ENCODE measurements at places on chromosomes 3 and 15.
A peak's percentile ranks its signal among the peaks of the same experiment; 100 is the strongest.

DNA sequence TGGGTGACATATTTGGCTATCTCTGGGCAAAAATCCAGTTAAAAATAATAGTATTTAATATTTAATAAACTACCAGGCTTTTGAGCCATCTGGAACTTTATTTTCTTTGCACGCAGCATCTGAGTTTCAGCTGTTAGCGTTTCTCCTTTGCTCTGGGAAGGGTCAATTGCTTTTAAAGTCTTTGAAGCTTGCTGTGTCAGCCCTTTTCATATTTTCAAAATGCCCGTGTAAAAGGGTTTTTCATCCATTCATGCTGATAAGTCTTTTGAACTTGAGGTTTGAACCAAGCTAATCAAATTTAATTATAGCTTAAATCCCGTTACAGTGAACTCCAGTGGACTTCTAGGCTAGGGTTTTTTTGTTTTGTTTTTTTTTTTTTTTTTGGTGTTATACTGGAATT, 79.1 kb downstream of the SLC25A26 start:
- no peak for ATAC-seq

- no peak for ATAC-seq
Measured at GRCh38 chr15:24675332-24676144, at the start of gene NPAP1. NPAP1 (plus strand) TSS chr15:24675775; CDS start chr15:24675868, 93 bp downstream.

- ATAC-seq: no peak
Measured at GRCh38 chr3:176615826-176616225, 581.5 kb downstream of the TBL1XR1 start.

- ATAC-seq: no peak
Measured at GRCh38 chr15:56917652-56918045, 795 bp upstream of the TCF12 start.

DNA sequence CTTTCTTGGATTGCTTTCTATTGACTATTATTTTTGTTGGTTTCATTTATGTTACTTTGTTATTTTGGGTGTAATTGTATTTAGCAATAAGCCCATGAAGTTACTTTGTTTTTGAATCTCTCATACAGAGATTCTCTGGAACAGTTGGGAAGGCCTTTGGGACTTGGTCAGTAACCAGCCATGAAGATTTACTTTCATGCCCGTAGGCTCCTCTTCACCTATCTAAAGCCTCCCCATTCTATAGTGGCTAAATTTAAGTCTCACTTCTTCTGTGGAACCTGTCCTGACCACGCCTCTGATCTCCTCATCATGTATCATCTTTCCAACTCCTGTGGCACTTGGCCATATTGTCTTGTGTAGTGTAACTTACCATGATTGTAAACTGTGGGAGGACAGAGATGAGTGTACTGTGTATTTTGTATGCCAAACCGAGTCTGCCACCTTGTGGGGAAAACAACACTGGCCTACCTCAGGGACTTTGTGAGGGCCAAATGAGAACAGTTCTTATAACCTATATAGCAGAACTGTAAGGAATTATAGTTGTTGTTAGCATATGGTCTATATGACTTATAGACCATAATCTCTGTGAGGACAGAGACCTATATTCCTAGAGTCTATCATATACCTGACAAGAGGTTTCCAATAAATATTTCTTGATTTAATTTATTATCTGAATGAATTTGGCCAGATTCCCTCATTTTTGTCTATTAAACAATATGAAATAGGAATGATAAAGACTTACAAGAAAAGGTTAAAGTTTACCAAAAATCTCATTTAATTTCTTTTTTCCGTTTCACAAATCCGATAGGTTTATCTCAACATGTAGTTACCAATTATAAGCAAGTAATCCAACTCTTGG, 75.0 kb downstream of the STARD9 start:
- peak; percentile 100 for ATAC-seq

GRCh38 chr15:46778876-46779275, 938.4 kb upstream of the SEMA6D start:
- no peak for ATAC-seq

DNA sequence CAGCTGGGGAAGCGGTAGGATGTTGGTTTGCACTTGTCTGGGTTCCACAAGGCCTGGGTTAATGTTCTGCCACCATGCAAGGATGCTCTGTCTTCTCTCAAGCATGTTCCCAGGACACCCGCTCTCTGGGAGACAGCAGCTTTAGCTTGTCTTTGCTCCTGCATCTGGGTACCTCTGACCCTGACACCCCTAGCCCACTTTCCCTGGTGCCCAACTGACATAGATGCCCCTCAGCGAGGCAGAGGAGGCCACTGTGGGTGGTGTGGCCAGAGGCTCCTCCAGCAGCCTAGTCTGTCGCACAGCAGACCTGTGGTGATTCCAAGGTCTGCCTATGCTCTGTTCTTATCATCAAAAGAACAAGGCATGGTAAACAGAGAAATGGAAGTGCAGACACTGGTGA, 83.6 kb upstream of the ALDH1L1 start:
- no peak for ATAC-seq

DNA sequence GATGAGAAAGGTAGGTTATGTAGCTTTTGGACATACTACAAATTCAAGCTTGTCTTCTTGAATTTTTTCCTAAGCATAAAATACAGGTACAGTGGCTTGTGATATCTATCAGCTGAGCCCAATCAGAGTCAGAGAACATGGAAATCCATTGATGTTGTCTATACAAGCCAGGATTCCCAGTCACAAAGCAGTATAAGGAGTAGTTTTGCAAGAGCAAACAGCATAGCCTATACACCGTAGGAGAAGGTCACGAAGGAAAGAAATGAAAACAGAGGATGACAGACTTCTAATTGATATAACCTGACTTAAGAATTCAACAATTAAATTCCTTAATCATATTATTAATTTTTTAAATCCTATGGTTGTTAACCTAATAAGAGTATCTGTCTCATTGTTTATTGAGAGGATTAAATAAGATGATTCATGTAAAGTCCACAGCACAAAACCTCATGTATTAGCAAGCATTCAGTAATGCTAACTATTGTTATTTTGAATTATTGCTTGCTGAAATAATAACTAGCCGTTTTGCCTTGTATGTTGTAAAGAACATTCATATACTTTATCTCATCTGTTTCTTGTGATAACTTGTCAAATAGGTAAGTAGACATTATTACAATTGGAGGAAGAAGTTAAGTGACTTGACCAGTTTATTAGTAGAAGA, 276.6 kb upstream of the ZPLD1 start:
- ATAC-seq: no peak

GRCh38 chr15:91535856-91536500, 317.5 kb upstream of the SLCO3A1 start:
- no peak for ATAC-seq

- peak; percentile 100 for ATAC-seq
Measured at GRCh38 chr3:189071446-189071845, 100.3 kb upstream of the TPRG1 start.

DNA sequence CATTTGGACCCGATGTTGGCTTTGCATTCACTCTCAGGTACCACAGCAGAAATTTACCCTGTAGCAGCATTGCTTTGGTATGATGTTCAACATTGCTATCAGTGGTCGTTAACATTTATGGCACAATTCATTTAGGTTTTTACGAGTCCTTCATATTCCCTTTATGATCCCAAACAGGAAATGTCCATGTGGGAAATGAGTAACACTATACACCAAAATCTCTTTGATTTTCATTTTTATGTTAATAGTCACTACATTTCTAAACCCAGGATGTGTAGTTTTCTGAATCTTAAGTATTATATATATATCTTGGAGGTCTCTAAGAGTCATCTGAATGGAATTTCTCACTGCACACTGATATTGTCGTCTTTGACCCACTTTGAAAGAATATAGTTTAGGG, 78.5 kb upstream of the RBMS3 start:
- ATAC-seq: no peak

- ATAC-seq: peak; percentile 93
Measured at GRCh38 chr15:63093486-63094205, 28.0 kb upstream of the LACTB start.

DNA sequence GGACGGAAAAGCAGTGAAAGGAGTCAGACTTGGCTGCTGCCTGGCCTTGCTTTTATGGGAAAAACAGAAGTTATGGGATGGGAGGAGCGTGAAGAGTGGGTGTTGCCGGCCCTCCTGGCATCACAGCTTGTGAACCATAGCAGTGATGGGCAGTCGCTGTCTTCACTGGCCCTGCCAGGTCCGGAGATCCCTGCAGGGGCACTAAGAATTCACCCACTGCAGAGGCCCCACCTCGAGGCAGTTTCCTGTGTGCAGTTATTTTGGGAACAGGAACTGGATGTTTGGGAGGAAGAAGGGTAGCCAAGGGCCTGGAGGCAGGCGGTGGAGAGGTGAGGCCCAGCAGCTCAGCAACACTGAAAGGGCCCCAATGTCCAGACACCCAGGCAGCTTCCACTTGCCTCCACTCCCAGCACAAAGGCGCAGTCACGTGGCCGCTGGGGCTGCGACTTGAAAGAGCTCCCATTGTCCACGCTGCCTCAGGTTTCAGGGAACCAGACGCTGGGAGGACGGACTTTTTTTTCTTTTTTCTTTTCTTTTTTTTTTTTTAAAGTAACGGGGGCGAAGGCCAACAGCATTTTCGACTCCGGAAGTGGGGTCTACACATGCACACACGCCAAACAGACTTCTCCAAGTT, 255.6 kb downstream of the ZNF621 start:
- ATAC-seq: no peak

DNA sequence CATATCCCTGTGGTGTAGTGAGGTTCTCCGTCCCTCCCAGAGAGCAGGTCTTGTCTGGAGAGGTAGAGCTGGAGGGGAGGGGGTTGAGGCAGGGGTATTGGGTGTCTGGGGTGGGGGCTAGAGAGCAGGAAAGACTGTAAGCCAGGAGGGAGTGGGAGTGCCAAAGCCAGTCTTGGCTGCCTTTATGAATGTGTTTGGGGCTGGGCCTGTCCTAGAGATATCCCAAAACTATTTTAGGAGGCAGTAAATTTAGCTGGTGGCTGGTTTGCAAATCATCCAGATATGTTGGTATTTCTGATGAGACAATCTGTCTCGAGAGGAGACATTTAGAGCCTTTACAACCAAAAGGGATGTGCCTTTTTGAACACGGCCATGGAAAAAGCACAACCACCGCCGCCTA, 166.6 kb downstream of the TLE3 start:
- ATAC-seq: no peak

DNA sequence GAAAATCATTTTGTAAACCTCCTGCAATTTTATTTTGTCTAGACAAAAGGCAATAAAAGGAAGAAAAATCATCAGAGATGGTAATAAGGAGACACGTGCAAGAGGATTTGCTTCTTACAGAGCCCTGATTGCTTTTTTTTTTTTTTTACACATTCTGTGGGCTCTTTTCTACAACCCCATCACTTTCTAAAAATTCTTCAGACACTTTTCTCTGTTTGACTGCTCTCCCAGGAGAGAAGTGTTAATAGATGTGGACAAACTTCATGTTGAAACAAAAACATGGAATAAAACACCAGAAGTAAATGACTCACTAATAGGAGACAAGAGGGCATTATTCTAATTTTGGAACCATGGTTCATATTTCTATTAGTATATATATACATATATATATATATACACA, 114.4 kb upstream of the TPRG1 start:
- no peak for ATAC-seq

GRCh38 chr3:18740631-18741583, 315.8 kb upstream of the SATB1 start:
- ATAC-seq: peak; percentile 54

DNA sequence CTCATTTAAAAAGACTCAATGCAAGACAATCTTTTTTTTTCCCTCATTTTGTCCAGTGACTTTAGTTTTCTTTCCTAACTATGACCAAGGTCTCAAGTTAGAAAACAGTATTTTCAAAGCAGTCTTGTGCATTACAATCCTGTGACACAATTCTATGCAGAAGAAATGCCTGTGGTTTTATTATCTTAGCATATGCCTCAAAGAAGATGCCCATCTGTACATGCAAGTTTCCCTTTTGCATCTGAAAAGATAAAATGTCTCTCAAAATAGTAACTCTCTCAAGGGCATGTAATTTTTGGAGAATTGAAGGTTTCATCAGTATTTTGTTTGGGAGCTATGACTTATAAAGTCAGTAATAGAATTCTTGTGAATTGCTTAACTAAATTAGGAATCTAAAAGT, 292.0 kb upstream of the SUCLG2 start:
- no peak for ATAC-seq

Data from activated T-helper 17 cell treated with anti-CD3 and anti-CD28 coated beads, Interleukin-2, amount 50 U/mL, for 72 hours (primary cell).